ENCODE measurements at places on chromosomes 6 and 20. TPM values are rescaled to one million over a fixed set of nuclear protein-coding genes. Genes with fewer than 3 reads are reported as not detected.

DNA sequence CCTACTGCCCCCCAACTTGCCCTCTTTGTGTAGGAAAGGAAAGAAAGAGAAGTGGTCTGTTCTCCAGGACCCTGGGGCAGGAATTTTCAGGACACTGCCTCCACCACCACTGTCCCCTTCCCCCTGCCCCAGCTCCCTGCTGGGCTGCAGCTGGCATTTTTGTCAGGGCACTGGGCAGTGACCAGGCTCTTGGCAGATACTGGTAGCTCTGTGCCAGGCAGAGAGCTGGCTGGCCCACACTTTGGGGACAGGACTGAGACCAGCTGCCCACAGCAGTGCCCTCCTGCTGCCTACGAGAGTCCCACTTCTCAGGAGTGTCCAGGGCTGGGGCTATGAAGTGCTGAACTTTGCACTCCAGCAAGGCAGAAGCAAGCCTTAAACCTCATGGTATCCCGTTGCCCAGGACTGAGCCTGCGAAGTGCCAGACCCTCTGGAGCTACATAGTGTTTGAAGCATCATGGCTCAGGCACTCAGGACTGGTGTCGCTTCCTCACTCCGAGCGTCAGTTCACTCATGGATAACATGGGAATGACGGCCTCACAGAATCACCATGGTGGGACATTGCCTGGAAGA, 19.3 kb downstream of the SLC13A3 start:
- no peak for DNase-seq

GRCh38 chr6:40760887-40761286, 173.7 kb upstream of the LRFN2 start:
- DNase-seq, result no peak

DNA sequence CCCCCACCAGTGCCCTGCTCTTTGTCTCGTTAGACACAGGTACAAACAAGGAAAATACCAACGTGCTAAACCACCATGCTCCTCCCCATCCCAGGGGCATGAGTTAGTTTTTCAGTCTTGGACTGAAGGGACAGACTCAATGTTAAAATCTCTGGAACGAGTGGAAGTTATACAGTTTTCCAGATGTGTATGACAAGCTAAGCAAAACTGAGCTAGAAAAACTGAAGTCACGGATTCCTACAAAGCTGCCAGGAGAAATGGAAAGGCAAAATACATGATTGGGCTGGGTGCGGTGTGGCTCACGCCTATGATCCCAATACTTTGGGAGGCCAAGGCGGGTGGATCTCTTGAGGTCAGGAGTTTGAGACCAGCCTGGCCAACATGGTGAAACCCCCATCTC, 34.3 kb upstream of the QKI start:
- DNase-seq, result no peak

- peak; percentile 77 for DNase-seq
Measured at GRCh38 chr6:89411145-89412070, 665 bp downstream of the RRAGD start.

Gene GTSF1L
- not detected for total RNA-seq

Gene PROKR2
- 0.86 TPM for total RNA-seq

Data from glutamatergic neuron (in vitro differentiated cells).